ENCODE measurements at places on chromosomes 3 and 15.

- no peak for DNase-seq
Observed at GRCh38 chr3:138049157-138049919, 39.4 kb downstream of the CLDN18 start.

GRCh38 chr3:100269410-100270214 lies 8.8 kb downstream of the TBC1D23 start:
- peak; percentile 94 for DNase-seq

DNA sequence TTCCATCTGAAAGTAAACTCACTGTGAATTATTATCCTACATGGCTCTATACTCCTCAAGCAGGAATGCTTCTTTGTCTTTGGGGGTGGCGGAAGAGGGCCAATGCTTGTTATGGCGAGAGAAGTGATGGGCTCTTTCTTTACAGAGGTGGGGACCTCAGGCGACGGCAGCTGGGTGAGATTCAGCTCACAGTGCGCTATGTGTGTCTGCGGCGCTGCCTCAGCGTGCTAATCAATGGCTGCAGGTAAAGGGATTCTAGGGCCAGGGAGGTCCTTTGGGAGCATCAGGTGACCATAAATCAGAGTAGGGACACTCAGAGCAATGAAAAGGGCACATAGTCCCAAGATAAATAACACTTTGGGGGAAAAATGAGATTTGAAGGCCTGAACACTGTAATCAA lies 39.0 kb downstream of the ESYT3 start:
- no peak for DNase-seq

- DNase-seq, result no peak
Observed at GRCh38 chr3:123335007-123335670, 113.8 kb downstream of the ADCY5 start.

DNA sequence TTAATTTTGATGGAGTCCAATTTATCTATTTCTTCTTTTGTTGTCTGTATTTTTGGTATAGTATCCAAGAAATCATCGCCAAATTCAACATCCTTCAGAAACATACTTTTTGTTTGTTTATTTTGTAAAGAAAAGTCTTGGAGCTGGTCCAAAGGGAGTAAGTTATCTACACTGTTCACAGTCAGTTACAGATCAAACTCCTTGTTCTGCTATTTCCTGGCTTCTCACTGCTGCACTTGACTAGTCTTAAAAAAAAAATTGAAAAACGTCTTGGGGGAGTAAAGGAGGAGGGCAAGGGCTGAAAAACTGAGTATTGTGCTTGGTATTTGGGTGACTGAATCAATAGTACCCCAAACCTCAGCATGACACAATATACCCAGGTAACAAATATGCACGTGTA lies 105.6 kb downstream of the NFKBIZ start:
- DNase-seq, result no peak

GRCh38 chr3:179613807-179614206 lies 9.2 kb downstream of the NDUFB5 start:
- peak; percentile 45 for DNase-seq

- DNase-seq, result no peak
Observed at GRCh38 chr3:151074256-151074655, 11.2 kb upstream of the MED12L start.

GRCh38 chr3:113948015-113948917 lies 453 bp downstream of the ZDHHC23 start:
- DNase-seq, result no peak

DNA sequence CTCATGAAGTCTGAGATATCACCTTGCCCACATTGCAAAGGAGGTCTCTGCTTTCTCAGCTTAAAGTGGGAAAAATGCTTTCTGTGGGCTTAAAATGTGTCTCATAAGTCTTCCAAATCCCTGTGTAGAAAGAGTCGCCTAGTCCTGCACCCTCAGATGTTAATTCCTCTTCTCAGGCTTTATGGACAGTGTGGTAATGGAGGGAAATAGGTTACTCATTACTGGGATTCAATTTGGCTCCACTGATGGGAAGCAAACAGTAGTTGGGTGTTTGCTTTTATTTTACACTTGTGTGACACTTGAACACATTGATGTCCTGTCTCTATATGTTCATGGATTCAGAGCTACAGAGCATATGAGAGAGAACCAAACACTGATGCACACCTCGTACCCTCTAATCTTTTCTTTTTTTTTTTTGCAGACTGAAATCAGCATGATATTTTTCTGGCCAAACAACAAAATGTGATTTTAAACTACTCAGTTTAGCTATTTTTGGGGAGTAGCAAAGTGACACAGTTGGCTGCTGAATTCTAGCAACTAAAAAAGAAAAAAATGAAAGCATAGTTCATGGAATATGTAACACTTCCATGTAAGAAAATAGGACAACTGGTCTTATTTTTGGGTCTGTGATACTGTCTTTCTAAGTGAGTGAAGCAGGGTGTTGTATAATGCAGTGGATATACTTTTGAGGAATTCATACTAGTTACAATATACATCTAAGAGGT lies 8.6 kb downstream of the PTPRG start:
- no peak for DNase-seq

DNA sequence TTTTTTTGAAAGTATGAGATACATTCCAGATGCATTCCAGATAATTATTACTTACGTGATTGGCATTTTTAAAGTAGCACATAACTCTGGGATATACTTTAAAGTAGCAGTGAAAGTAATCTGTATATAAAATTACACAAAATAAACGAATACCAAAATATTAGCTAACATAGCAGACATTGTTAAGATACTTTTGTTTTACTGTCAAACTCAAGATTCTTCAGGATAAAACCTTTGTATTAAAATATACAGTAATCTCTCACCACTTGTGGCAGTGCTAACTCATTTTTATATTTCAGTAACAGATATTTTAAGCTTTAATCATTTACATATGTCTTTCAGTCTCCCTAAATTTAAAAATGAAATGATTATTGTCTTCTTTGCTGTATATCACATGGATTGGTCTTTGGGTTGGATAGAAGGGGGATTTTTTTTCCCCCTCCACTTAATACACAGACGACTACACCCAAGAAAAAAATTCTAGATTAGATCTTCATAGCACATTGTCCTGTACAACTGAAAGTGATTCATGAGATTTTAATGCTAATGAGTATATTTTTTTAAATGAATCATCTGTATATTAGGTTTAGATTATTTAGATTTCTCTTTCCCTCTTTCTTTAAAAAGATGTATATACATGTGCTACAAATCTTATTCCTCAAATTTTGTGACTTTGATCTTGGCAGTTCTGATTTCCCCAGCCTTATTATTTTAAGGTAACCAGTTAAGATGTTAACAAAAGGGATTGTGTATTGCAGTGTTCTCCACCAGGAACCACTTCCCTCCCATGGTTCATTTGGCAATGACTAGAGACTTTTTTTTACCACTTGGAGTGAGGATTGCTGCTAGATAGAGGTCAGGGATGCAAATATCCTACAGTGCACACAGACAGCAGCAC lies 24.5 kb upstream of the EBLN2 start:
- DNase-seq, result peak; percentile 51

GRCh38 chr15:84819291-84819768 lies 2.2 kb downstream of the ALPK3 start:
- no peak for DNase-seq

- no peak for DNase-seq
Observed at GRCh38 chr3:139830817-139831216, 104.2 kb upstream of the CLSTN2 start.

GRCh38 chr3:194705761-194706160 lies 20.1 kb downstream of the FAM43A start:
- no peak for DNase-seq

GRCh38 chr3:32531010-32531647 lies 28.5 kb upstream of the CMTM6 start:
- DNase-seq, result no peak

DNA sequence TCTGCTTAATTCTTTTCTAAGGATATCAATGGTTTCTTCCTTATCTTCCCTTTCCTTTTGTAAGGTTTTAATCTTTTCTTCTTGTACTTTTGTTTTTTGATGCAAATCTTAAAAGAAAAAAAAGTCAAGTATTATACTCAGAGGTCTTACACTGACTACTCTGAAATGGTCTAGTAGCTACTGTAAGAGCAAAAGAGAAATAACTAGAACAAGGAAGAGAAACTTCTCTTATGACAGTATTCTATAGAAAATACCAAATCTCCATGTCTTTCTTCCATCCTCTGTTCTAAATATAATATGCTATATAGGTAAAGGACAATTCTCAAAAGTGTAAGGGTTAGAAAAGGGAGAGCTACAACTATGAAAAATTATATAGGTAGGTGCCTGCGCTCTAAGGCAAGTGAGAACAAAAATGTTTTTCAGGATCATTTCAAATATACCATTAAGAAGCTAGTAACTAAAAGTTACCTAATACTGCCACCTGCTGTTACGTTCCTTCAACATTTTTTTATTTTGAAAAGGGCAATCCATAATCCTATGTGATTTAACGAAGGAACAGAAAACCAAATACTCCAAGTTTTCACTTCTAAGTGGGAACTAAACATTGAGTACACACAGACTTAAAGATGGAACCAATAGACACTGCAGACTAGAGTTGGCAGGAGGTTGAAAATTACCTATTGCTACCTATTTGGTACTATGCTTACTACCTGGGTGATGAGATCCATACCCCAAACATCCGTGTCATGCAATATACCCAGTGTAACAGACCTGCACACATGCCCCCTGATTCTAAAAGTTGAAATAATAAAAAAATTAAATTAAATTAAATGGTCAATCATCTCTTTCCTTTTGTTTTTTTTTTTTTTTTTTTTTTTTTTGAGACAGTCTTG lies 36.7 kb downstream of the CIP2A start:
- peak; percentile 14 for DNase-seq

DNA sequence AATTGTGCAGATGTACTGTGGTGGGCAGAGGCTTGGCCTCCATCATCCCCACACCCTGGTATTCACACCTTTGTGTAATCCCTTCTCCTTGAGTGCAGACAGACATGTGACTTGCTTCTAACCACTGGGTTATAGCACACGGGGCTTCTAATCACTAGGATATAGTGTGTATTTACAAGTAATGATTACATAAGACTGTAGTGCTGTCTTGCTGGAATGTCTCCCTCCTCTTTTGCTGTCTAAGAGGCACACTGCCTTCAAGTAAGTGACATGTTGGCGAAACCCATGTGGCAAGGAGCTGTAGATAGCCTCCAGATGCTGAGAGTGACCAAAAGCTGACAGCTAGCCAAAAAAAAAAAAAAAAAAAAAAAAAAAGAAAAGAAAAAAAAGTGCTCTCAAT lies 542.7 kb upstream of the MDFIC2 start:
- DNase-seq, result no peak

GRCh38 chr15:68630836-68631235 lies 52.0 kb downstream of the CORO2B start:
- DNase-seq, result no peak
